HS-5 (cell line): ENCODE measurements at places on chromosomes 7 and 10.
A peak's percentile ranks its signal among the peaks of the same experiment; 100 is the strongest.

DNA sequence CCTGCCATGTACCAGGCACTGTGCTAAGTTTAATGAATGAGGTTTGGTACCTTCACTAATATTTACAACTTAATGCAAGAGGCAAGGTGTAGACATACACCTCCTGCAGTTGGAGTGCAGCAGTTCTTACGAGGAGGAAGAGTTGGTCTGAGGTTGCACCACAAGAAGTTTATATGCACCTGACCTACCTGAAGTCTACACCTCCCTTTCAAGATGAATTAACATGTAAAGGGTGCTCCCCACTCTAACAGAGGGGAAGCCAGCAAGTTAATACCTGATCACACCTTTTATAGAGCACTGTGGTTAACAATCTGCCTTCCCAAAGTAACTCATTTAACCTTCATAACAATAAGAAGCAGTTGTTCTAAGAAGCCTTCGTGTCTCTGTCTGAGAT lies 120.0 kb downstream of the LYZL1 start:
- no peak for DNase-seq

GRCh38 chr10:69936091-69936490 lies 116.6 kb upstream of the MACROH2A2 start:
- no peak for DNase-seq

GRCh38 chr7:120554960-120555571 lies 282.1 kb downstream of the KCND2 start:
- DNase-seq = peak; percentile 9

DNA sequence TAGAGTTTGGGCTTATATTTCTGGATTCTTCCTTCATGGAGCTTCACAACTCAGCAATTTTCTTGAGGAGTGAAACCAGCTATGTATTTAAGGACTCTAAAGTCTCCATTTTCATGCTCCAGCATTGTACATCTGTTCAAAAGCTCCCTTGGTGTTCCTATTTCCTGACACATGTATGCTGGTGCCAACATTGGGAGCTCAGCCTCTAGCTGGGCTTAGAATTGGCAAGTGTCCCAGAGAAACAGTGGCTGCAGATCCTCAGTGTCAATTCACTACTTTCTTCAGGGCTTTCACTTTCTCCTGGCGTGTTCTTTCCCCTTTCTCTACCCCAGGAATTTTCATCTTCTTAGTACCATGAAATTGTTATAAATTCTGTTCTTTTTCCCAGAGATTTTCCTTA lies 103.1 kb downstream of the ZNF467 start:
- no peak for DNase-seq

- DNase-seq = no peak
Measured at GRCh38 chr10:76210211-76210610, 778.8 kb downstream of the LRMDA start.

GRCh38 chr7:73647725-73648592 lies 19.7 kb upstream of the VPS37D start:
- DNase-seq = no peak

- DNase-seq = no peak
Measured at GRCh38 chr10:130844310-130844709, 467.2 kb downstream of the TCERG1L start.

DNA sequence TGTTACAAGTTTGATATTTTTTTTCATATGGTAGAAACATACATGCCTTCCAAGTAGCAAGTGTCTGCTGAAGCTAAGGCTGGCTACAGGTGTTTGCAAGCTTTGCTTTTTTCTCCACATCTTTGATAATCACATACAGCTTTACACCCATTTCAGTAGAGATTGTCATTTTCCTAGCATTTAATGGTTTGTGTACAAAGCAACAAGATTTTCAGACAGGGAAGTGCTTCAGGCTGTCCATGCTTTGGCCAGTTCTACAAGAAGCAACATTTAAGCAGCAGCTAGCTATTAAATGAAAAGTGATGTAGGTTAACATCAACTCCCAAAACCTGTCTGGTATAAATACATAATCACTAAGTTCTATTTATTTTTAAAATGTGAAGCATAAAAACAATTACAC lies 2.3 kb downstream of the HDAC9 start:
- no peak for DNase-seq

DNA sequence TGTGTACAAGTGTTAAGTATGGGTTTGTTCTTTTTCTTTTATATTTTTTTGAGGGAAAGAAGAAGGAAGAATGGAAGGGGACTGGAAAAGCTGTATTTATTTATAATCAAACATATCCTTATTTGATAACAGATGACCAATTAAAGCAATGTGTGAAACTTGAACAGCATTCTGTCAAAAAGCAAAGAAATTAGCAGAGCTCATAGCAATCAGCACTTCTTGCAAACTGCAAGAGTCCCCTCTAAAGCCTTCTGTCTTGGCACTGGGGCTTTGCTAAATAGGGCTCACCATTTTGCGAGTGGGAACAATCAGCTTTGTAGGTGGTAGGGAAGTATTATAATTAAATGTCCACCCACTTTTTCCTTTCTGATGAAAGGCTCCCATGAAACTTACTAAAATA lies 164.9 kb upstream of the LRRTM3 start:
- DNase-seq = no peak

GRCh38 chr7:50801907-50802306 lies 19.2 kb upstream of the GRB10 start:
- no peak for DNase-seq

- no peak for DNase-seq
Measured at GRCh38 chr10:32256613-32257437, 90.1 kb downstream of the EPC1 start.
